LoVo (cell line): ENCODE measurements at places on chromosomes 1 and 21.

- no peak for DNase-seq
These were observed 15.7 kb downstream of the POU3F1 start for GRCh38 chr1:38030596-38031512.

DNA sequence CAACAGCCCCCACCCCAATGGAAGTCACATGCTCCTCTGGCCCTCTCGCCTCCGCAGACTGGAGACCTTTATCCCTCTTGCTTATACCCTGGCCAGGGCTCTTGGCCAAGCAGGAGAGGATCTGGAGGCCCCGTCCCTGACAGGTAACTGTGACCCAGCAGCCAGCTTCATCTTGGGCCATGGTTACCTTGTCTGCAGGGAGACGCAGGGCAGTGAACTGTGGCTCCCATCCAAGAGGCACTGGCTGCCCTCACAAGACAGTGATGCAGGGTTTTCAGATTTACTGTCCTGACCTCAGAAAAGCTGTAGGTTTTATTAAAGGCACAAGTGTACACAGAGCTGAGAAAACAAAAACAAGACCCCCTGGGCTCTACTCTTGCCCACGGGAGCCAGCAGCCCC, 96.7 kb upstream of the KLHDC7A start:
- no peak for DNase-seq

- DNase-seq = peak; percentile 79
These were observed 62.0 kb upstream of the RASAL2 start for GRCh38 chr1:178031856-178032320.

- DNase-seq = no peak
These were observed 449.1 kb downstream of the PTPRU start for GRCh38 chr1:29685387-29685786.

GRCh38 chr1:56304975-56305374, 274.4 kb downstream of the PLPP3 start:
- DNase-seq = no peak

DNA sequence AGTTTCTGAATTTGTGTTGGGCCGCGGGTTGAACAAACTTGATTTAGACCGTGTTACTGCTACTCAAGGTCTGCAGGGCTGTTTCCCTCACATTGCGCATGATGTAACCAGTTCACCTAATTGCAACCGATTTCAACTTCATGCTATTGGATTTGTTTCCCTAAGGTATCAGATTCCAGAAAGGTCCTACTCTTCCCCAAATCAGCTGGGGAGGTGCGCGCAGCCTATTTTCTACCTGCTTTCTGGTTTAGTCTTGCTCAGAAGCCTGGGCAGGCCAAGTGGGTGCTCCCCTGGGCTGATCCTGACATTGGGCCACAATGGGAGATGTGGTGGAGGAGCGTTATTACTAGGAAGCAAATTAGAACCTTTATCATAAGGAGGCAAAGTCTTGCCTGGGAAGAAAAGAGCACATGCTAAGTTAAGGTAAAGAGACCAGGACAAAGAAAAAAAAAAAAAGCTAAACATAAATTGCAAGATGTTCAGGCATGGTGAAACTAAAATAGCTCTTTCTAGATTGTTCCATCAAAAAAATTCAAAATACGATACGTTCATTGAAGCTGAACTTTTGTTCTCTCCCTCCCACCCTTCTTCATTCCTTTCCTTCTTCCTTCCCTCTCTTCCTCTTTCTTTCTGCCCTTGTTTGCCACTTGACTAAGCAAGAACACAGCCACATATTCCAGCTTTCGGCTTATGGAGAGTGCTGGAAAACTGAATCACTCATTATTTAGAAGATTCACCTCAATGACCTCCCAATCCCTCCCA, 28.8 kb upstream of the TARBP1 start:
- no peak for DNase-seq

- no peak for DNase-seq
These were observed 4.4 kb upstream of the IGFN1 start for GRCh38 chr1:201186192-201186591.

DNA sequence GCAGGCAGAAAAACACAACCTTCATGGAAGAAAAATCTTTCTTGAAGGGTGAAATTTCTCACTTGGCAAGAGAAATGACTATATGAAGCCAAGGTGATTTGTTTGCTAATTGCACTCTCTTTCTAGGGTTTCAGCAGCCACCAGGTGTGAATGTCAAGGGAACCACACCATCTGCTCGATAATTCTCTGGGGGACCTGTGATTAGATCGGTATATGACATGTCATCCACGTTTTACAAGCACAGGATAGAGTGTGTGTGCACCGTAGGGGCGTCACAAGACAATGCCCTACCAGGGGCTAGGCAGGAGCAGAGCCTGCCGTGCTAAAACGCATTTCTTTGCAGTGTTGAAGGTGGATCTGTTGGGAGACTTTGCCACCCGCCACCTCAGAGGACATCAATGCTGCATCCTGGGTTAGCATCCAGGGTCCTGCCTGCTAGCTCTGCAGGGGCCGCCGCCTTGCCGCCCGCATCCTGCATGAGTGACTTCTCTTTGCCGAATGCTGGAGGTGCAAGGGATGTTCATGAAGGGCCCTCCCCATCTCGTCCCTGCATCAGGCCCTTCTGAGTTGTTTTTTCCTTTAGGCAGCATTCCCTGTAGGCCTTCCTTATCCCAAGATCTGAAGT, 37.8 kb upstream of the CCSAP start:
- no peak for DNase-seq

GRCh38 chr1:219020386-219020785, 153.3 kb upstream of the LYPLAL1 start:
- no peak for DNase-seq

DNA sequence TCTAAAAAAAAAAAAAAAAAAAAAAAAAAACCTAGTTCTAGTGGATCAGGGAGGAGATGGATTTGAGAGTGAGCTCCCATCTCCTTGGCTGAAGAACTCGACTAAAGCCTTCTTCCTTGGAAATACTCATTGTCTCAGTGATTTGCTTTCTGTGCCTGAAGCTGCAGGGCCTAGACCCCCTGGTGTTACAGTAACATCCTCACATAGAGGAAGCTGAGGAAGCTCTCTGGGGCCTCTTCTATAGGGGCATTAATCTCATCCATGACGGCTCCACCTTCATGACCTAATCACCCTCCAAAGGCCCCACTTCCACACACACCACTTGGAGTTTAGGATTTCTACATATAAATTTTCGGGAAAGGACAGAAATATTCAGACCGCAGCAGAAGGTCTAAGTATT, 95.9 kb upstream of the ETS2 start:
- DNase-seq = no peak
